Activated CD4-positive, alpha-beta T cell treated with anti-CD3 and anti-CD28 coated beads for 1 hour (primary cell): ENCODE measurements at places on chromosomes 1 and 21.
A peak's percentile ranks its signal among the peaks of the same experiment; 100 is the strongest.

- no peak for DNase-seq
Measured at GRCh38 chr1:116850436-116850835, 59.3 kb upstream of the PTGFRN start.

DNA sequence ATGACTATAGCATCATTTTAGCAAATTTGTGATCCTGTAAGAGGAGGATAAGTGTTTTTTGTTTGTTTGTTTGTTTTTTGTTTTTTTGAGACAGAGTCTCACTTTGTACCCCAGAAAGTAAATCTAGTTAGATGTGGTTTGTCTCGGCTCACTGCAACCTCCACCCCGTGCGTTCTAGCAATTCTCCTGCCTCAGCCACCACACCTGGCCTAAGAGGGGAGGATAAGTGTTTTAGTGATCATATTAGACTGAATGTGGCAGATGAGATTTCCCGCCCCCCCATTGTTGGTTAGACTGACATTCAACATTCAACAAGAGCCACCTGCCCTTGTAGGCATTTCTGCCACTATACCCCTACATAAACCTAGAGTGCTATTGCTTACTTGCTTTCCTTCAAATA lies 98.5 kb downstream of the OSBPL9 start:
- DNase-seq = no peak

- DNase-seq = no peak
Measured at GRCh38 chr1:155018617-155019348, 14.8 kb downstream of the DCST2 start.

GRCh38 chr1:17994046-17994445 lies 113.6 kb upstream of the IGSF21 start:
- no peak for DNase-seq

DNA sequence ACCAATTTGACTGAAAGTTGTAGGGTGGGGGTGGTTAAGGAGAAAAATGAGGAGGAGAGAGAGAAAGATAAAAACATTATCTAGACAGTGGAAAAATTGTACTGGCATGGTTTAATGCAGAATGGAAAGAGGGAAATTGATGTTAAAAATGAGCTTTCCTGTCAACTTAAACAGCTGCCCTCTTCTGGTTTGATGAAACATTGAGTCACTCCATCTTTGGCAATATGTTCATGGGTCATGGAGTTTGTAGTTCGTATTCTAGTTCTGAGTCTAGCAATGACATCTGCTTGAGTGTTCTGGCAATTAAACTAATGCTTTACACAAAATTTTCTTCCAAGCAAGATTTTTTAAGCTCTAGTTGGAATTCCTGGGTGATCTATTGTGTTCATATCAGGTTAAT lies 9.6 kb downstream of the ZNF648 start:
- DNase-seq = no peak

- DNase-seq = no peak
Measured at GRCh38 chr1:204384636-204385352, 25.1 kb upstream of the PLEKHA6 start.

- no peak for DNase-seq
Measured at GRCh38 chr1:247411621-247412327, 4.2 kb upstream of the NLRP3 start.

DNA sequence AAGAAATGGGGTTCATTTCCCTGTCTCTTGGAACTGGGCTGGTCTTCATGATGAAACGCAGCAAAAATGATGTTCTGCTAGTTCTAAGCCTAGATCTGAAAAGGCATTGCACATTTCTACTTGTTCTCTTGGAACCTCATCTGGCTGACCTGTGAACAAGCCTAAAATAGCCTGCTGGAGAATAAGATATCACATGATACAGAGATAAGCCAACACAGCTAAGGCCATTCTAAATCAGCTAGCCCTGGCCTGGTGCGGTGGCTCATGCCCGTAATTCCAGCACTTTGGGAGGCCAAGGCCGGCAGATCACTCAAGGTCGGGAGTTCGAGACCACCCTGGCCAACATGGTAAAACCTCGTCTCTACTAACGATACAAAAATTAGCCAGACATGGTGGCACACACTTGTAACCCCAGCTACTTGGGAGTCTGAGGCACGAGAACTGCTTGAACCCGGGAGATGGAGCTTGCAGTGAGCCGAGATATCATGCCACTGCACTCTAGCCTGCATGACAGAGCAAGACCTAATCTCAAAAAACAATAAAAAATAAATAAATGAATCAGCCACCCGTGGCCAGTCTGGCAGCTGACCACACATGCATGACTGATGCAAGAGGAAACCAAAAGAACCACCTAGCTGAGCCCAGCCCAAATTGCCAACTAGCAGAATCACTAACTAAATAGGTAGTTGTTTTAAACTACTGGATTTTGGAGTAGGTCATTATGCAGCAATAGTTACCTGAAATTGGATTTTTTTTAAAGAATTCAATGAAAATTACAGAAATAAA lies 18.0 kb downstream of the CD244 start:
- no peak for DNase-seq

- peak; percentile 78 for DNase-seq
Measured at GRCh38 chr1:1778663-1779319, 521 bp upstream of the NADK start.

DNA sequence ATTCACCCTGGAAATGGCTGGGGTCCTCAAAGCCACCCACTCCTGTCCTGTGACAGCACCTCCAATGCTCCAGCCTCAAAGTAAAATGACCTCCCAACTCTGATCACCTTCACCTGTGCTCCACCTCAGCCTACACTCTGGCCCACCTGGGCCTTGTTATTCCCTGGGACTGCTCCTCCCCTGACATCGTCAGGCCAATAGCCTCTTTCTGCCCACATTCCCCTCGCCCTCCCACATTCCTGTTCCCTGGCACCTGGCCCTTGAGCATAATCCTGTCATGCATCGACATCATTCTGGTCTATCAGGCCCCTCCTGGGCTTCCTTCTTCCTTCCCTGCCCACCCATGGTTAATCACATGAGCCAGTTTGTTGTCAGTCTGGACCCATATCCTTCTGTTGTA lies 13.2 kb upstream of the BCAR3 start:
- no peak for DNase-seq

- no peak for DNase-seq
Measured at GRCh38 chr1:43277116-43277876, 7.5 kb downstream of the TMEM125 start.

GRCh38 chr1:200457810-200458209 lies 48.0 kb upstream of the ZNF281 start:
- DNase-seq = no peak

GRCh38 chr1:168386492-168386891 lies 105.8 kb downstream of the TBX19 start:
- no peak for DNase-seq

DNA sequence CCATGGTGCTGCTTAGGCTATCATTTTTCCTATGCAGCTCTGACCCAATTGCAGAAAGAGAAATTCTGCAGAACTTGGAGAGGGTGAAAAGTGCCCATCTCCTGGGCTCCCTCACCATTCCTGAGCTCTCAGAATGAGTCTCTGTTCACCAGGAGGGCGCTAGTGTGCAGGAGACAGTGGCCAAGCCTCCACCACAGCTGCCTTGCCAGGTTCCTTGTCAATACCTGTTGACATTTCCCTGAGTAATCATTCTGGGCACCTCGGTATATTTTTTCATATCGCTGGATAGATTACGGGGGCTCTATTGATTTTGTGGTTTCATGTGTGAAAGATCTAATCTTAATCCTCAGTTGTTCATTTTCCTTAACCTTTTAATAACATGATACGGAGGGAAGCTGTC lies 13.0 kb upstream of the C8B start:
- no peak for DNase-seq

DNA sequence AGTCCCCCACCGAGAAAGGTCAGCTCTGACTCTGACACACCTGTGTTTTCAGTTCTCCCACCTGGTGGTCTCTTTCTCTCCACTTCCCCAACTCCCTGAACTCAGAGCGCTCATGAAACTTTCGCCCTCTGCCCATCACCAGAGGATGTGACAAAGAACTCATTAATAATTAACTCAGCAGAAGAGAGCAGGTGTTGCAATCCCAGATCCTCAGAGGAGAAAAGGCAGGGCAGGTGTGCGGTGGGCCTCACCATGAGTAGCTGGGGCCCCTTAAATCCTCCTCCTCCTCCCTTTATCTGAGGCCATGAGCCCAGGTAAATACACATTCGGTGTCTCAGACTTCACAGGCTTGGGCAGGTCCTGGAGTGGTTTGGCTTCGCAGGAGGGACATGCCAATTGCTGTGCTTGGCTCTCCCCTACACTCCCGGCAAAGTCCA lies 1.7 kb upstream of the LAMB3 start:
- DNase-seq = no peak

DNA sequence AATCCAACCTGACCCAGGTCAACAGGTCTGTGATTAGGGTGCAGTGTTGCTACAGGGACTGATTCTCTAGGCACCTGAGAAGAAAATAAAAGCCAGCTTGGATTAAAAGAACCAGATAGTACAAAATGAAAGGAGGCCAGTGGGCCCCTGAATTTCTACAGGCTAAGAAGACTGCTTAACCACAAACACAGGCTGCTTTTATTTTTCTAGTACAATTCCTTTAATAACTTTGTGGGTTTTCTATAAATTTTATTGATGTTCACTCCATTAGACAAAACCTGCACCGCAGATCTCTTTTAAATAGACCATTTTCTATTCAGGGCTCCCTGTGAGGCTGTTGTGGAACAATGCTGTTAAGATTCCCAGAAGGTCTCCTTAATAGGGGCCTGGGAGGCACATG lies 9.7 kb upstream of the PRMT2 start:
- DNase-seq = no peak

GRCh38 chr1:72324451-72324850 lies 42.1 kb upstream of the NEGR1 start:
- DNase-seq = no peak

DNA sequence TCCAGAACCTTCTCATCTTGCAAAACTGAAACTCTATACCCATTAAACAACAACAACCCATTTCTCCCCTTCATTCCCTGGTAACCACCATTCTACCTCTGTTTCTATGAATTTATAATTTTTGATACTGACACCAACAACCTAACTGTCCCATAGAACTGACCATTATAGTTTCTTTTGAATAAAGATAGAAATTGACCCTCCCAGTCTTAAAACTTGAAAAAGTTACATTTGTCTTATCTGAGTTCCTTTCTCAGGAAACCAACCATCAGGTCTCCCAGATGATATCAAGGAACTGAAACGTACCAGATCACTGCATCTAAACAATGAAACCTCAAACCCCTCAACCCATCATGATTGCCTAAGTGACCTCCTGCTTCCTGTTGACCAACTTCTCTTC lies 27.1 kb downstream of the RNF115 start:
- no peak for DNase-seq

DNA sequence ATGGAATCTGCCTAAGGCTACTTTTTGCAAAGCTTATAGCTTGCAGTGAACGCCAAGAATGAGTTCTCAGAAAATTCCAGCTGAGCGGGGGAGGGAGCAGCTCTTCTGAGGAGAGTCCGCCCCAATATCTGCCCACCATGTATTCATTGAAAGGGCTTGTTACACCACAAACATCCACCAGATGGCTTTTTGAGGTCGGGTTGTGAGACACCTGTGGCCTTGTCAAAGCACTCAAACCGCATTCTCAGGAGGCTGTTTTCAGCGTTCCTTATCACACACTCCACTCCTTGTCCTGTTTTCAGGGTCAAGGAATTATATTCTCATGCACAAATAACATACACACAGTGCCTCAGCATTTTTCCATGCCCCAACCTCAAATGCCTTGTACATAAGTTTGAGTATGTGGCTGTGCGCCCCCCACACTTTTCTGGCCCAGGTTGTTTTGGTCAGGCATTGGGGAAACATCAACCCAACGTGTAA lies 3.9 kb upstream of the C4BPB start:
- peak; percentile 28 for DNase-seq

DNA sequence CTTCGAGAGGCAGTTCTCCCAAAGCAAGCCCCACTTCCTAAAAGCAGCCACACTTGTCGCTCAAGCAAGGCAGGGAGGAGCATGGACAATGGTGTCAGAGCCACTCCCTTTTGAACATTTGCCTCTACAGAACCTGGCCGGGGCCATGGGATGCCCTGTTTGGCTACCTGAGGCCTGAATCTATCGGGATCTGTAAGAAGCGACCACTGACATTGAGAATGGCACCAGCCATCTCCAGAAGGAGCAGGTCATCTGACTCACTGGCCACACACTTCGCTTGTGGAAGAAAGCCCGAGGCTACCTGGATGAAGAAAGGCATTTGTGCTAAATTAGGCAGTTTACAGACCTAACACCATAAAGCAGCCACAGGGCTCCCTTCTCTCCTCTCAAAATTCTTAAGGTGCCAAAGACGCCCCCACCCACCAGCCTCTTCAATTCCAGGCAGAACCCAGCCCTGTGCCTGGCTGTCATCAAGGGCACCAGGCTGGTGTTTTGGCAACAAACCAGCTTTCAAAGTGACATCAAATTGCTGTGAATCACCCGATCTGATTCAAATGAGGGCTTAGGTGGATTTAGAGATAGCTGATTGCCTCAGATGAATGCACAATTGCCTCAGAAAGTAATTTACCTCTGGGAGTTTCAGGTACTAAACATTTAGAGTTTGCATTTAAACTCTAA lies 104.8 kb downstream of the ETS2 start:
- DNase-seq = no peak

DNA sequence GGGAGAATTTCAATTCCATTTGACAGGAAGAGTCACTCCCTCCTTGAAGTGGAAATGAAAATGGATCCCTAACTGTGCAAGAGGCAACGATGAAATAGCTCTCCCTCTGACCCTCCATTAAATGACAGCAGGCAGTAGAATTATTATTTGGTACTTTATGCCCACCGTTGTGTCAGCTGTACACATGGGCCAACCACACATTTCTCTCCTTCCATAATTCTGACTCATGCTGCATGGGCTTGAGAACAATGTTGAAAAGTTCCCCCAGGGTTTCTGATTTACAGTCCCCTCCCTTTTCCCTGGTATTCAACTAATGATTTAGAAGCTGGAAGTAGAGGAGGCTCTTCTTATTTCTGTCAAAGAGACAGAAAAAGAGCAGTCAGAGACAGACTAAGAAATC lies 103.5 kb downstream of the RGS7 start:
- DNase-seq = no peak

GRCh38 chr1:112057736-112058135 lies 68.3 kb upstream of the KCND3 start:
- no peak for DNase-seq

DNA sequence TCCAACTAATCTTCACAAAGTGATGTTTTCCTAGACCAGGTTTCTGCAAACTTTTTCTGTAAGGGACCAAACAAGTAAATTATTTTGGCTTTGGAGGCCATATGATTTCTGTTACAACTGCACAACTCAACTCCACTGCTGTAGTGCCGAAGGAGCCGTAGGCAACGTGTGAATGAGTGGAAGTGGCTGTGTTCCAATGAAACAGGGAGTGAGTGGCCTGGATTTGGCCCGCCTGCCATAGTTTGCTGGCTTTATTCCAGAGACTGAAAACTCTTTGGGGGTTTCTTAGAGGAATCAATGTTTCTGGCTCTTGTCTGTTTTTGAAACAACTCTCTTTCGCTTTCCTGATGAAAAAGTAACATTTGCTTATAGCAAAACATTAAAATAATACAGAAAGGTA lies 12.6 kb upstream of the ACTL8 start:
- DNase-seq = no peak

DNA sequence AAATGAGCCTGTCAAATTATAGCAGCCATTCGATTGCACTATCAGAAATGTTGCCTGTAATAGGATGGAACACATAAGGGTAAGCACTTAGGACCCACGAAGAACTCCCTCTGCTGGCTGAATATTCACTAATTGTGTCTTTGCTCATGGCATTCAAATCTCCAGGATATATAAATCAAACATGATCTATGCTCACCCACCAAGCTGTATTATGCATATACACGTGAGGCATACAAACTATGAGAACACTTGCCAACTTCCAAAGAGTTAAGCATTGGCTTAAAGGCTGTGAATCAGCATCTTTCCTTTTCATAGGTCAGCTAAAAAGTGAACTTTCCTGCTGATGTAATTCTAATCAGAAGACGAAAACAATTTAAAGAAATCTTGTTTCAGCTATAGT lies 34.5 kb downstream of the TMPRSS15 start:
- DNase-seq = no peak
